ENCODE measurements at places on chromosomes 11 and 22. TPM values are rescaled to one million over a fixed set of nuclear protein-coding genes. Genes with fewer than 3 reads are reported as not detected.

The SAA4 gene
- total RNA-seq, result not detected

DNA sequence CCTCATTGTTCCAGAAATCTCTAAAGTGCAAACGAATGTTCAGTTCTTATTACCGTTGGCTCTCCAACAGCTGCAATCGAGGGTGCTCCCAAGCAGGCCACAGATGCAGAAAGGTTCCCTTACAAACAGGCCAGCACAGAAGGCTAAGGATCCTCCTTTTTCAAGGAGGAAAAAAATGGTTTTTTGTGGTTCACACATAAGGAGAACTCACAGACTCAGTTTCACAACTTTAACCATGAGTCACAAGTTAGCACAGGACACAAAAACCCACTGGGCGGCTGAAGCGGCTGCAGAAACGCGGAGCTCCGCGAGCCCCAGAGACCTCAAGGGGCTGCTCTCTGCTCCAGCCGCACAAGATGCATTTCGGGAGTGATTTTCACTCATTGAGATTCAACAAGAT is 98.2 kb upstream of the PRR5 start:
- no peak for DNase-seq

- DNase-seq, result no peak
These were observed 28.3 kb upstream of the TP53I11 start for GRCh38 chr11:44978961-44979331.

The OR51B4 gene
- total RNA-seq, result not detected

The DYNC2H1 gene
- 2.7 TPM for total RNA-seq

DNA sequence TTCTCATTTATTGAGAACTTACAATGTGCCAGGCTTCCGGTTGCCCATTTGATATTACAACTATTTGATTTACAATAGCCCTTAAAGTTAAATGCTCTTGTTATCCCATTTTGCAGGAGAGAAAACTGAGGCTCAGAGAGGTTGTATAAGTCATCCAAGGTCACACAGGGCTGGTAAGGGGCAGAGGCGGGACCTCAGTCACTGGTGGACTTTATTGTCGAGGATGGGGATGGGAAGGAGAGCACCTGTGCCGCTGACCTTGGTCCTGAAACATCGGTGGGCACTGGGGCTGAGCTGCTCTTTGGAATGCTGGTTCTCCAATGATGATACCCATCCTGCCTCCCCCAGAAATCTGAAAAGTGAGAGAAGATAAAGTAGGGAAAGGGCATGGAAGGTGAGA is 265.4 kb downstream of the MIAT start:
- no peak for DNase-seq

- no peak for DNase-seq
These were observed 2.6 kb downstream of the KCNC1 start for GRCh38 chr11:17736930-17737817.

DNA sequence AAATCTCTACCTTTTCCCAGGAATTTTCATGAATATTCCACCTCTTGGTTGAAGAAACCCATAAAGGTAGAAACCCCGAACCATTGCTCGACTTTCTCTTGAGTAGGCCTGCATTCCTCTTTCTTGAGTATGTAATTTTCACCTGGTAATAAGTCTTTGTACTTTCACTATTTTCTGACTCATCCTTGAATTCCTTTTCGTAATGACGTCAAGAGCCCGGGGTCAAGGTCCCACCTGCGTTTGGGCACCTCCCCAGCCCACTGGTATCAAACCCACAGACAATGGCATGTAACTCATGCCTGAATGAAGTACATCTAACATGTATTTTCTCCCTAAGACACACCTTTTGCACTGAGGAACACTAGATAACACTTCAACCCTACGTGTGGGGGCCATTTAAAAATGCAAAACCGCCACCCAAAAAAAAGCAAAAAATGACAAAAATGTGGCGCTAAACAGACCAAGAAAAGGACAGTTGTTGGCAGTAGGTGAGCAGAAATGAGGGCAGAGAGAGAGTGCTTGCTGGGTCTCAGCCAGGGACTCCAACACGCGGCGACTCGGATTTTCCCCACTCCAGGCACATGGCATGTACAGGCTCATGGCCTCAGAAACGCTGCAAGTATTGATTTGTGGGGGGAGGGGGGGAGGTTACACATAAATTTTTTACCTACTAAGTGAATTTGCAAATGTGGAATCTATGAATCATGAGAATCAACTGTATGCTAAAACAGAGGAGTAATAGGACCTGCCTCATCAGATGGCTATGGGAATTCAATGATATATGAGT is 4.1 kb upstream of the C11orf24 start:
- no peak for DNase-seq

Measured in dermis microvascular lymphatic vessel endothelial cell (primary cell).